ENCODE measurements at places on chromosomes 7 and 10.

- no peak overlapping the region for H3K27ac ChIP-seq
- H3K27me3 ChIP-seq = peaks cover 16% of the 10 kb centered on the region
- no peaks in the 10 kb centered on the region for H3K36me3 ChIP-seq
- peaks cover 3% of the 10 kb centered on the region for H3K4me1 ChIP-seq
- H3K4me3 ChIP-seq = no peak overlapping the region
Observed at GRCh38 chr10:122225330-122225729, 45.8 kb upstream of the BTBD16 start.

GRCh38 chr10:11468126-11468742 is 143.2 kb downstream of the USP6NL start:
- no peak overlapping the region for H3K27ac ChIP-seq
- H3K4me1 ChIP-seq = peaks cover 1% of the 10 kb centered on the region
- H3K36me3 ChIP-seq = no peaks in the 10 kb centered on the region
- H3K27me3 ChIP-seq = no peaks in the 10 kb centered on the region

GRCh38 chr10:106181501-106181900 is 983.0 kb downstream of the SORCS1 start:
- H3K4me3 ChIP-seq = no peak overlapping the region
- H3K36me3 ChIP-seq = no peaks in the 10 kb centered on the region
- no peak overlapping the region for H3K27ac ChIP-seq
- no peaks in the 10 kb centered on the region for H3K4me1 ChIP-seq
- no peak for DNase-seq

- no peaks in the 10 kb centered on the region for H3K27me3 ChIP-seq
- DNase-seq = no peak
- H3K4me3 ChIP-seq = no peak overlapping the region
- H3K36me3 ChIP-seq = no peaks in the 10 kb centered on the region
- H3K4me1 ChIP-seq = no peaks in the 10 kb centered on the region
Observed at GRCh38 chr10:51862149-51862548, 162.8 kb upstream of the CSTF2T start.

DNA sequence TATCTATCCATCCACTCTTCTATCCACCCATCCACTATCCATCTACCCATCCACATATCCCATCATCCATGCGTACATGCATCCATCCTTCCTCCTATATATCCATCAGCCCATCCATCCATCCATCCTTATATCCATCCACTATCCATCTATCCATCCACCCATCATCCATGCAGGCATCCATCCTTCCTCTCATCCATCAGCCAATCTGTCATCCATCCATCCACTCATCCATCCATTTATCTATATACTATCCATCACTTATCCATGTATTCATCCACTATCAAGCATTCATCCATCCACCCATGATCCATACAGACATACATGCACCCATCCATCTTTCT is 485.9 kb downstream of the DNAJB6 start:
- no peak overlapping the region for H3K4me3 ChIP-seq
- H3K36me3 ChIP-seq = no peaks in the 10 kb centered on the region

GRCh38 chr10:3239066-3239919 is 66.7 kb upstream of the PITRM1 start:
- H3K4me1 ChIP-seq = peaks cover 3% of the 10 kb centered on the region
- peak; percentile 75 for DNase-seq
- no peak overlapping the region for H3K4me3 ChIP-seq
- H3K27me3 ChIP-seq = peaks cover 44% of the 10 kb centered on the region
- no peak overlapping the region for H3K27ac ChIP-seq
- H3K36me3 ChIP-seq = no peaks in the 10 kb centered on the region

DNA sequence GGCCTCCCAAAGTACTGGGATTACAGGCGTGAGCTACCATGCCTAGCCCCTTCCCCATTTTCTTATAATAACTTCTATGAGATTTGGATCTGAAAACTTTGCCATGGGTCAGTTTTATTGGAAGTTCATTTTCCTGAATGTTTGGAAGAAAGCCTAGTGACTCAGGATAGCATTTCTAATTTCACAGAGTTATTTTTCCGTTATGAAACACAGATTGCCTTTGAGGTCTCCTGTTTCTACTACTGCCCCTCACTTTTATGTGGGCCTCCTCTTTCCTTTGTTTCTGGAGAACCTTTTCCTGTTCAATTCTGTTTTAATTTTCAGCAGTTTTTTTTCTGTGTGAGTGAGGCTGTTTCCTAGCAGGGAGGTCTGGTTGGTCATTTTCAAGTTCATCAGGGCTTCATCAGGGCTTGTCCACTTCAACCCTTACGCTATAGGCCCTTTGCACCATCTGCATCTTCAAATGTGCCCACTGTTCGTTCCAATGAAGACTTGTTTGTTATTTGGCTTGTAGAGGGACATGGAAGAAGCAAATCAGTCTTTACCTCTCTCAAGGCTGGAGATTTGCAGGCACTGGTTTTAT is 58.7 kb downstream of the BMPR1A start:
- no peak for DNase-seq
- no peaks in the 10 kb centered on the region for H3K27me3 ChIP-seq
- peaks cover 3% of the 10 kb centered on the region for H3K4me1 ChIP-seq
- H3K4me3 ChIP-seq = no peak overlapping the region
- no peak overlapping the region for H3K27ac ChIP-seq

- no peaks in the 10 kb centered on the region for H3K4me1 ChIP-seq
- no peaks in the 10 kb centered on the region for H3K27me3 ChIP-seq
- peaks cover 11% of the 10 kb centered on the region for H3K36me3 ChIP-seq
- no peak for DNase-seq
- H3K4me3 ChIP-seq = no peak overlapping the region
Observed at GRCh38 chr7:132141109-132141508, 435.2 kb downstream of the PLXNA4 start.

GRCh38 chr7:157087646-157088045 is 51.1 kb upstream of the UBE3C start:
- no peak for DNase-seq
- no peaks in the 10 kb centered on the region for H3K36me3 ChIP-seq
- no peak overlapping the region for H3K27ac ChIP-seq
- H3K27me3 ChIP-seq = peaks cover 3% of the 10 kb centered on the region

- no peaks in the 10 kb centered on the region for H3K4me1 ChIP-seq
- H3K36me3 ChIP-seq = no peaks in the 10 kb centered on the region
- H3K4me3 ChIP-seq = no peak overlapping the region
- H3K27me3 ChIP-seq = no peaks in the 10 kb centered on the region
- H3K27ac ChIP-seq = no peak overlapping the region
Observed at GRCh38 chr7:46716926-46717325, 795.9 kb upstream of the IGFBP3 start.

DNA sequence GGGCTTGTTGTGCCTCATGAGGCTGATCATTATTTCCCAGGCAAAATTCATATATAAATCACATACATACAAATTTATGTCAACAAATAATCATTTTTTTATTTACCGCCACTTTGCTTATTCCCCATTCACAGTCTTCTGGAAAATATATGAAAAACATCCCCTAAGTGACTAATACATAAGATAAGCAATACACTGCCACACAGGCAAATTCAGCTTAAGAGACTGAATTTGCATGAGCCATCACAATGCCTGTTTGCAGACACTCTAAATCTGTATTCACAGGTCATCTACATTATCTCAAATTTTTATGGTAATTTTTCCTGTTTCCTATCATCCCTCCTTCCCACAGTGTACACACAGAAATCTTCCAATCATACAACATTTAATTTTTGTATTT is 13.2 kb downstream of the OSBPL3 start:
- no peak overlapping the region for H3K4me3 ChIP-seq
- H3K36me3 ChIP-seq = peaks cover 10% of the 10 kb centered on the region
- no peak for DNase-seq
- H3K4me1 ChIP-seq = peaks cover 59% of the 10 kb centered on the region
- H3K27me3 ChIP-seq = no peaks in the 10 kb centered on the region

GRCh38 chr7:157625973-157626742 is 289.4 kb downstream of the DNAJB6 start:
- H3K4me1 ChIP-seq = peaks cover 41% of the 10 kb centered on the region
- H3K36me3 ChIP-seq = no peaks in the 10 kb centered on the region
- peak overlapping the region; percentile 85 for H3K27ac ChIP-seq
- H3K4me3 ChIP-seq = peak overlapping the region; percentile 60
- DNase-seq = peak; percentile 35

GRCh38 chr10:69078311-69078710 is 9.6 kb upstream of the SRGN start:
- H3K27ac ChIP-seq = no peak overlapping the region
- peaks cover 2% of the 10 kb centered on the region for H3K27me3 ChIP-seq
- H3K4me3 ChIP-seq = no peak overlapping the region
- no peak for DNase-seq
- no peaks in the 10 kb centered on the region for H3K36me3 ChIP-seq

- peaks cover 6% of the 10 kb centered on the region for H3K27me3 ChIP-seq
- H3K4me1 ChIP-seq = no peaks in the 10 kb centered on the region
- H3K27ac ChIP-seq = no peak overlapping the region
- no peaks in the 10 kb centered on the region for H3K36me3 ChIP-seq
Observed at GRCh38 chr7:142602756-142603155, 146.5 kb upstream of the PRSS1 start.

DNA sequence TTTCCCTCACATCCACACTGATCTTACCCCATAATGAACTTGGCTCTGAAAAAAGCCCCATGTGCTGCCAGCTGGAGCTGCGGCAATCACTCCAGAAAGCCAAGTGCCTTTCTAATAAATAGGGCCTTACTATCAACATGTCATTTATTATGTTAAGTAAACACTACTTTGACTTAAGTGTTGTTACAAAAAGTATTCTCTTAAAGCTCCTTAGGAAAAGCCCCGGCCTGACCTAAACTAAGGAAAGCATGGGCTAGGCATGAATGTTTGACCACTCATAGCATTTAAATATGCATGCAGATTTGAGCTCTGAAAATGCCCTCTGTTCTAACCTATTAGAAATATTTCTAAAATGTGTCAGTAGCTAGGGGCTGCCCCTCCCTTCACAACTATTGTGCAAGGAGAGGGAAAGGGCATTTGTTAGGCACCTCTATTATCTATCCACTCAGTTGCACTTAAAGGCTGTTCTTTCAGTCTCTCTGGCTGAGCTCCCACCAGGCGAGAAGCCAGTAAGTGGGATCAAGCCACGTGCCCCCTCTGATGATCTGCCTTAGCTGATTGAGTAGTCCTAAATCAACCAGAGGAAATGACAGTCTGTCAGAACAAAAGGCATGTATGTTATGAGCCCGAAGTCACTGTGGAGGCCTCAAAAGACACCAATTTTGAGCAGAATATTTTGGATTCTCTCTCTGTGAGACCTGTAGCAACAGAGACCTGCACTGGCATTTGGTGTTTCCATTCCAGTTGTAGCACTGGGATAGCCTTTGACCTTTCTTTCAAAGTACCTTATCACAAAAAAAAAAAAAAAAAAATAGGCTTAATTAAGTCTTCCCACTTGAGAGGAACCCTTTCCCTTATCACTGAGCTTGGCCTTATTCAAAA is 77.1 kb downstream of the ITGB8 start:
- no peaks in the 10 kb centered on the region for H3K4me1 ChIP-seq
- no peaks in the 10 kb centered on the region for H3K36me3 ChIP-seq
- H3K4me3 ChIP-seq = no peak overlapping the region
- no peak overlapping the region for H3K27ac ChIP-seq

DNA sequence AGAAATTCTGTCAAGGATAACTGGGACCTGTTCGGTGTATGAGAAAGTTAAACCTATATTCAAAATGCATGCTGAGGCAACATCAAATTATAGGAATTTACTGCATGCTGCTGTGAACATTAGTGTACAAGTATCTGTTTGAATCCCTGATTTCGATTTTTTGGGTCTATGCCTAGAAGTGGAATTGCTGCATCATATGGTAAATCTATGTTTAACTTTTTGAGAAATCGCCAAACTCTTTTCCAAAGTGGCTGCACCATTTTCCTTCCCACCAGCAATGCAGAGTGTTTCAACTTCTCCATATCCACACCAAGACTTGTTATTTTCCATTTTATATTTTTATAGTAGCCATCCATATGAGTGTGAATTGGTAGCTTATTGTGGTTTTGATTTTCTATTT is 306.7 kb downstream of the GPR158 start:
- no peaks in the 10 kb centered on the region for H3K36me3 ChIP-seq
- H3K27me3 ChIP-seq = no peaks in the 10 kb centered on the region
- no peak overlapping the region for H3K27ac ChIP-seq
- H3K4me1 ChIP-seq = no peaks in the 10 kb centered on the region

GRCh38 chr10:14660831-14661230 is 113.9 kb downstream of the FAM107B start:
- peaks cover 55% of the 10 kb centered on the region for H3K4me1 ChIP-seq
- peak overlapping the region; percentile 11 for H3K4me3 ChIP-seq
- no peaks in the 10 kb centered on the region for H3K27me3 ChIP-seq
- H3K36me3 ChIP-seq = peaks cover 31% of the 10 kb centered on the region
- peak overlapping the region; percentile 94 for H3K27ac ChIP-seq

- H3K36me3 ChIP-seq = no peaks in the 10 kb centered on the region
- peaks cover 10% of the 10 kb centered on the region for H3K27me3 ChIP-seq
- no peak overlapping the region for H3K27ac ChIP-seq
- no peak for DNase-seq
- peaks cover 2% of the 10 kb centered on the region for H3K4me1 ChIP-seq
Observed at GRCh38 chr10:8498881-8499280, 444.4 kb downstream of the GATA3 start.

- H3K4me3 ChIP-seq = no peak overlapping the region
- peaks cover 5% of the 10 kb centered on the region for H3K27me3 ChIP-seq
- H3K36me3 ChIP-seq = no peaks in the 10 kb centered on the region
Observed at GRCh38 chr7:84277628-84278224, 83.1 kb upstream of the SEMA3A start.

DNA sequence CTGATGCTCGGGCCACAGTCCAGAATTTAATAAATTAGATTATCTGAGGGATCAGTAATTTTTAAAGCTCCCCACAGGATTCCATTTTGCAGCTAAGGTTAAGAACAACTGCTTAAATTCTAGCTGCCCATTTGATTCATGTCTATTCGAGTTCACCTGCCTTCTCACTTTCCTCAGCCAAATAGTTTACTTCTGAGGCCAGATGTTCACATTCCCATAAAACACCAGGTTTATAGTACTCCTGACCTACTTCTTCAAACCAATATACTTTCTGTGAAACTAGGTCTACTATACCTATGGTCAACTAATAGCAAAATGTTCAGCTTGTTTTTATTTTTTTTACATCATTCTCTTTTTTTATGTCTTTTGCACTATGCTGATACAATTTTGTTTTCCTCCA is 86.3 kb downstream of the GPR158 start:
- H3K4me1 ChIP-seq = no peaks in the 10 kb centered on the region
- no peak overlapping the region for H3K27ac ChIP-seq
- DNase-seq = no peak
- no peak overlapping the region for H3K4me3 ChIP-seq
- H3K36me3 ChIP-seq = no peaks in the 10 kb centered on the region

DNA sequence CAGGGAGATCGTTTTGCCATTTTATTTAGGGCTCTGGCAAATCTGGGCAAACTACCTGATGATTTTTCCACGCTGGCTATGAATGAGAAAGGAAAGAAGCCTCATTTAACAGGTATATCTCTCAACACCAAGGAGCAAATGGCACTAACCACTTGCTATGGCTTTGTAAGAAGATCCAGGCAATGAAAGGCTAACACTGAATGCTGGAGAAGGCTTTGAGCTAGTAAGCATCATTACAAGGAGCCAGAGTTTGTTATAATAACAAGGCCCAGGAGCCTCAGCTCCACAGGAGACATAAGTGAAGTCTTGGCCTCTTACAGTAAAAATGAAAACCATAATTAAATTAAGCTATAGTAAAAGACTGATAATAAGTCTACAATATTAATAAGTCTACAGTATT is 123.1 kb downstream of the CNOT4 start:
- H3K4me1 ChIP-seq = no peaks in the 10 kb centered on the region
- no peak overlapping the region for H3K27ac ChIP-seq
- no peaks in the 10 kb centered on the region for H3K27me3 ChIP-seq
- H3K4me3 ChIP-seq = no peak overlapping the region
- peaks cover 10% of the 10 kb centered on the region for H3K36me3 ChIP-seq

- H3K27ac ChIP-seq = no peak overlapping the region
- H3K4me3 ChIP-seq = no peak overlapping the region
- no peaks in the 10 kb centered on the region for H3K36me3 ChIP-seq
- no peak for DNase-seq
- no peaks in the 10 kb centered on the region for H3K4me1 ChIP-seq
- H3K27me3 ChIP-seq = peaks cover 50% of the 10 kb centered on the region
Observed at GRCh38 chr10:15865304-15865703, 5.0 kb upstream of the MINDY3 start.

Measured in activated naive CD8-positive, alpha-beta T cell treated with anti-CD3 and anti-CD28 coated beads, Interleukin-2, amount 10 ng/mL, durations not matched to agents 7 days and 5 days (primary cell).